ENCODE measurements at places on chromosomes 5 and 9.

DNA sequence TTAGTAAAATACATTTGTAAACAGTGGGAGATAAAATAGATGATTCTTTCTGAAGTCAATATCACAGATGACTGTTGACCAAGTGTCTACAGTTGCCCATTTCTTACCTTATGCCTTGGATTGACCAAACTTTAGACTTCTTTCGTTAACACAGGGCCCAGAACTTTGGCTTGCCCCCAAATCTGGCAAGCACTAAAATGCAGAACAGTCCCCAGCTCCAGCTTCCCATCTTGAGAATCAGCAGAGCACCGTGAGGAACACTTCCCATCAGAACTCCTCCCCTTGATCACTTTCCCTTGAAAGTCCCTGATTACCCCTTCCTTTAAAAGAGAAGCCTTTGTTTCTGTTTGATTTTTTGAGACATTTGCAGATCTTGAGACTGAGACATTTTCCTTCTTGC lies 1039.9 kb downstream of the TLE1 start:
- DNase-seq: no peak

GRCh38 chr9:33170464-33171415 lies 3.6 kb upstream of the B4GALT1 start:
- DNase-seq: no peak

DNA sequence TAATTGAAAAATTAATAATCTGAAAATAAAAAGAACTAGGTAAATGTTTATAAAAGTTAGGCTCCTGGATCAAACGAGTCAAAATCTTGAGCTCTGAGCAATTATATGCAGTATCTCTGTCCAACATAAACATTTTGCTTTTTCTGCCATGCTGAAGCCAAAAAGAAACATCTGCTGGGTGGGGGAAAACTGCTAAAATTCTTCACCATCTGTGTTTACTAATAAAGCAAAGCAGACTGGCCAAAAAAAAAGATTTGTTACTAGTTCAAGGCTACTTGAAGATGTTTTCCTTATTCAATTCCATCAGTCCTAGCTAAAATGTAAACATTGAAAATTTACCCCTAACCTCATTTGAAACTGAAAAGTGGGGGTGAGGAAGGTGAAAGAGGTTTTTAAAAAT lies 29.7 kb downstream of the GTF3C4 start:
- DNase-seq: no peak

- no peak for DNase-seq
These were observed 177.8 kb downstream of the RGS3 start for GRCh38 chr9:113641100-113641885.

- DNase-seq: no peak
These were observed 18.9 kb downstream of the MARCHF11 start for GRCh38 chr5:16160706-16161105.

DNA sequence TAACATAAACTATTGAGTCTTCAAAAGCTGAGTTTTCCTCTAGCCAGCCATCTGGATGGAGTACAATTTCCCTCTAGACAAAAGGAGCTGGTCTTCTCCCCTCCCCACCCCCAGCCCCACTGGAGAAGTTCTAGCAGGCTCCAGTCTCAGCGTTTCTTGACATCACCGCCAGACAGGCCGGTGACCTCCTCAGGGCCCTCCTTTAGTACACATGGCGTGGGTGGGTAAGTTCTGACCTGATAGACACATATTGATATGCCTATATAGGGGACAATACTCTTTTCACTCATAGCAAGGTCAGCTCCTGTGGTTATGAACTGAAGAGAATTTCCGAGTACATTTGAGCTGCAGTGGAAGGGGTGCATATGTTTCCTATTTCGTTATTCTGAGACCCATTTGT lies 27.2 kb downstream of the DNAI1 start:
- no peak for DNase-seq

GRCh38 chr9:98043915-98044314 lies 12.6 kb upstream of the NANS start:
- no peak for DNase-seq

DNA sequence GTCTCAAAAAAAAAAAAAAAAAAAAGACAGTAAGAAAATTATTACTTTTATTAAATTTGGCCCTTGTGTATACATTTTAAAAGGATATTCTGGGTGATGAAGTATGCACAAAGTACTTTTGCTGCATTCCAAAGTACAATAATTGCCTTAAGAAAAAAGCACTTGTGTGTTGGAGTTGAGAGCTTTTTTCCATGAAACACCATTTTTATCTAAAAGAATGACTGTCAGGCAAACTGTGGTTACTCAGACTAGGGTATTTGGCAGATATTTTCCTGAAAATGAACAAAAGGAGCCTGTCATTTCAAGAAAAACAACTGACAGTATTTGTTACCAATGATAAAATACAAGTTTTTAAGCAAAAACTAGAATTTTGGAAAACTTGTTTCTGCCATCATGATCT lies 84.3 kb upstream of the PTPN3 start:
- no peak for DNase-seq

Measured in stimulated activated CD8-positive, alpha-beta memory T cell treated with anti-CD3 and anti-CD28 coated beads, Interleukin-12 subunit alpha, Interleukin-12 subunit beta, amount 100 ng/mL, for 4 hours (primary cell).